Activated CD8-positive, alpha-beta T cell treated with anti-CD3 and anti-CD28 coated beads, Interleukin-2, amount 10 ng/mL, durations not matched to agents 7 days and 5 days (primary cell): ENCODE measurements at places on chromosomes 12 and 14. TPM values are rescaled to one million over a fixed set of nuclear protein-coding genes. Genes with fewer than 3 reads are reported as not detected.

DNA sequence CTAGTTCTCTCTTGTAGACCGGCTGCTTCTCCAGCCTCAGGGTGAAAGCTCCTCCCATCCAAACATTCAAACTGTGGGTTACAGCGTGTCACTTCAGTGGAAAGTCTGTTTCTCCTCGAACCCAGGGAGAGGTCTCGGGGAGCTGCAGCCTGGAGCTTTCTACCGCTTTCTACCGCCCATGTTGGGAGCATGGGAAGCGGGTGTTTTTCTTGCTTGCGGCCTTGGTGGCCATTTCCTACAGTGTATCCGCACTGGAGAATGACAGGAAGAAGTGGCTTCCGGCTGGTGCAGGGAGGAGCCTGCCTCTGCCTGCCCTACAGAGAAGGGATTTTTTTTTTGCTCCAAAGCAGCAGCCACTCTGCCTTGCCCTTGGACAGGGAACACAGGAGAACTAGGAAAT, 21.2 kb downstream of the ZFP36L1 start:
- DNase-seq = peak; percentile 47

DNA sequence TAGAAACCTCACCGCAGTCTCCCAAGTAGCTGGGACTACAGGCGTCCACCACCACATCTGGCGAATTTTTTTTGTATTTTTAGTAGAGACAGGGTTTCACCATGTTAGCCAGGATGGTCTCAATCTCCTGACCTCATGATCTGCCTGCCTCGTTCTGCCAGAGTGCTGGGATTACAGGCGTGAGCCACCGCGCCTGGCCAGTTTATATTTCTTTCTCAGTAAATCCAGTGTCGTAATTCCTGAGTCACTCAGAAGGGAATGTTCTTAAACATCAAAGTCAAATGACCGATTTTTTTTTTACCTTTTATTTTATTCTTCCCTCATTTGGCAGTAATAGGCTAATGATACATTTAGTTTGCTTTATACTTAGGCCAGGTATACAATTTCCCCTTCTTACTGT, 80.5 kb downstream of the FBXO33 start:
- DNase-seq = no peak

DNA sequence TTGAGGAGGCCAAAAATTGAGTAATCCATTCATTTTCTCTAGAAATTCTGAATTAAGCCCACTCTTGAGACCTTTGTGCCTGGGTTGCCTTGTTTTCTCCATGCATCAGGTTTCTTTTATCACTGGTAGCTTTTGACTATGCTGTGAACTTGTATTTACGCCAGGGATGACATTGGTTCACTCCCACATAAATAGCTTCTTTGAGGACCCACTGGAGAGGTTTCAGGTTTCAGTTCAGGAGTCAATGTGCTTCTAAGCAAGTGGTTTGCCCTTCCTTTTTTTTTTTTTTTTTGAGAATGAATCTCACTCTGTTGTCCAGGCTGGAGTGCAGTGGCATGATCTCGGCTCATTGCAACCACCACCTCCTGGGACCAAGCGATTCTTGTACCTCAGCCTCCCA, 10.2 kb upstream of the SLC17A8 start:
- DNase-seq = no peak

DNA sequence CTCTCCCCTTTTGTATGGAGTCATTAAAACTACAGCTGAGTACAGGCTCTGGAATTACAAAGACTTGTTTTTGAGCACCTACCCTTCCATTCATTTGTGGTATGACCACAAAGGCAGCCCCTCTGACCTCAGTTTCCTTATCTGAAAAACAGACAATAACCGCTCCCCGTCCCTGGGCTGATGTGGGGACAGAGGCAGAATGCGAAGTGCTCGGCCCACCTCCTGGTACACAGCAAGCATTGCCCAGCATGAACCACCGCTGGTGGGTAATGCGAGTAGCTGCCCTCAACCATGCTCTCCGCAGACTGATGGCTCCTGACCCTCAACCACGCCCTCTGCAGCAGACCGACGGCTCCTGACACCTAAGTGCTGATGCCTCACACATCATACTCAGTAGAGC, 22.4 kb downstream of the P2RX2 start:
- no peak for DNase-seq

- DNase-seq = no peak
Observed at GRCh38 chr12:124449623-124450375, 117.6 kb downstream of the NCOR2 start.

GRCh38 chr12:12506496-12506890, 56.2 kb downstream of the DUSP16 start:
- no peak for DNase-seq

Gene ZCCHC8
- 45.3 TPM for total RNA-seq

Gene CLEC4D
- not detected for total RNA-seq

Gene NKX2-1
- total RNA-seq = not detected
